ENCODE measurements at places on chromosomes 4 and X. TPM values are rescaled to one million over a fixed set of nuclear protein-coding genes. Genes with fewer than 3 reads are reported as not detected.

APLN gene
- 0.26 TPM for total RNA-seq

DNA sequence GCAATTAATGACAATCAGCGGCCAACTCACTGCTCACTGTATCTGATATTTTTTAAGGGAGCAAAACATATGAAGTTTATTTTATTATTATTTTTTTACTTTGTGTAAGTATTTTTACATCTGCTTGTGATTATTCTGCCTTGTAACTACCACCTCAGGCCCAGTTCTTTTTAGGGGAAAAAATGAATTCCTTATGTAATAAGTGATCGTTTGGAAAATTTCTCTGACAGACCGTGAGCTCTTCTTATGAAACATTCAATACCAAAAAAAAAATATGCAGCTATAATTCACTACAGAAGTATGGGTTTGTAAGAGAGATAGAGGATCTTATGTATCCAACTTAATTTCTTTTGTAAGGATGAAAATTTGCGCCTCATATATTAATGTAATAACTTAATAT lies 33.5 kb upstream of the STOX2 start:
- no peak for DNase-seq

ARAP2 gene
- total RNA-seq = 54.9 TPM

- DNase-seq = no peak
These were observed 21.3 kb downstream of the FGF2 start for GRCh38 chr4:122847931-122848330.

- no peak for DNase-seq
These were observed 307.2 kb downstream of the SLC7A11 start for GRCh38 chr4:137934911-137935310.
